ENCODE measurements at places on chromosomes 4 and X. TPM values are rescaled to one million over a fixed set of nuclear protein-coding genes. Genes with fewer than 3 reads are reported as not detected.

The CTAG2 gene
- not detected for polyA plus RNA-seq

The VCX2 gene
- not detected for polyA plus RNA-seq

The ARHGEF9 gene
- polyA plus RNA-seq: 12.0 TPM

The PAGE5 gene
- not detected for polyA plus RNA-seq

The FGD1 gene
- 4.2 TPM for polyA plus RNA-seq

The SAP30 gene
- polyA plus RNA-seq: 7.3 TPM

The LRCH2 gene
- polyA plus RNA-seq: 0.45 TPM

The F11 gene
- polyA plus RNA-seq: not detected

The LDOC1 gene
- 12.3 TPM for polyA plus RNA-seq

The SH3D19 gene
- polyA plus RNA-seq: 19.1 TPM

The NUDT6 gene
- 2.9 TPM for polyA plus RNA-seq

The PHOX2B gene
- not detected for polyA plus RNA-seq

The HSFX2 gene
- 0.26 TPM for polyA plus RNA-seq
